ENCODE measurements at places on chromosomes 6 and 20.

GRCh38 chr6:148524976-148525375 is 182.3 kb downstream of the SASH1 start:
- DNase-seq, result no peak

- no peak for DNase-seq
Measured at GRCh38 chr20:51457533-51457932, 85.0 kb downstream of the NFATC2 start.

DNA sequence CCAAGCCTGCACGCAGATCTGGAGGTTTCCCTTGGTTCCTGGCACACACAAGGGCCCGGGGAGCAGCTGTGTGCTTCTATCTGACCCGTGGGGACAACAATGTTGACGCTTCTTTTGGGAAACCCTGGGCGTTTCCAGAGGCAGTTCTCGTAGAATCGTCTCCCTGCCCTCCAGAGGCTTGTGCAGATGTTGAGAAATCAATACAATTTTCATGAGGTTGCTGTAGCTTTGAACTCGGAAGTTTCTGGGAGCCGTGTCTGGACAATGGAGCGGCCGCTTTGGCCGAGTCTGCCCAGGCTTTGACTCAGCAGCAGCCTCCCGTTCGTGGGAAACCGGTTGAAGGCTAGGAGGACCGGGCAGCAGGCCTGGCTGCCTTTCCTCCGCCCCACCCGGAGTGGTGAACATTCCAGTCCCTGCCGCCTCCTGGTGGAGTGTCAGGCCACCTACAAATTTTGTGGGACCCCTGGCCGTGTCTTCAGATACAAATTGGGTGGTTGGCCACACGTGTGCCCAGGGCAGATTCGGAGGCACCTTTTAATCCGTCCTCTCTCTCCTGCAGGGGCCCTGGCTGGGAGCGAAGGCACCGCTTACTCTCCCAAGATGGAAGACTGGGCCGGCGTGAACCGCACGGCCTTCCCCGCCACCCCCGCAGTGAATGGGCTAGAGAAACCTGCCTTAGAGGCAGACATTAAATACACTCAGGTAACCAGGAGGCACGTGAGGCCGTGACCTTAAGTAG is 2.7 kb downstream of the PAX1 start:
- no peak for DNase-seq

DNA sequence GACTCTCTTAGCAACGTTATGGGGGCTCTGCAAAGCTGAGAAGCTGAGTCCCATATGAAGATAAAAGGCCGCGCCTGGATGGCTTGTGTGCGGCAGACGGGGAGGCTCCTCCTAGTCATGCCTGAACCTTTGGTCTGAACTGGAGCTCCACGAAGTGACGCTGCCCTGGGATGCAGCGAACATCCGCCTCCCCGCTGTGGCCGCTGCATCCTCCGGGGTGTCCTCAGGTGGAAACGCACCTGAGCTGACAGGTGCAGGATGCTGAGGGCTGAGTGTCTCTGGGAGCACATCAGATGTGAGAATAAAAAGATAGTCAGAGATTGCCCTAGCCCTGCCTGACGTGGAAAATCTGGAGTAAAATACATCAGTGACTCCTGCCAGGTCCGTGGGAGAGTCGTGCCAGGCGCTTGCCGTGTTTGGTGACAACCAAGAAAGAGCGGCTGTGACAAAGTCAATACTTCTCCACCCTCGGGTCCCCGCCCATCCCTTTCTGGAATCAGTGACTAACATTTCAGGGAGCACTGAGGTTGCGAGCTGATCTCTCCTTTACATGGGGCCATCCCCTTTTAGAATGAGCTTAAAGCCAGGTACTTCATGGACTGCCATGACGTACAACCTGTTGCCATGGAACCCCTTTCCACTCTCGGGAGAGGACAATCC is 162.8 kb upstream of the AFDN start:
- no peak for DNase-seq

- DNase-seq, result no peak
Measured at GRCh38 chr6:18352842-18353241, 34.3 kb upstream of the RNF144B start.

DNA sequence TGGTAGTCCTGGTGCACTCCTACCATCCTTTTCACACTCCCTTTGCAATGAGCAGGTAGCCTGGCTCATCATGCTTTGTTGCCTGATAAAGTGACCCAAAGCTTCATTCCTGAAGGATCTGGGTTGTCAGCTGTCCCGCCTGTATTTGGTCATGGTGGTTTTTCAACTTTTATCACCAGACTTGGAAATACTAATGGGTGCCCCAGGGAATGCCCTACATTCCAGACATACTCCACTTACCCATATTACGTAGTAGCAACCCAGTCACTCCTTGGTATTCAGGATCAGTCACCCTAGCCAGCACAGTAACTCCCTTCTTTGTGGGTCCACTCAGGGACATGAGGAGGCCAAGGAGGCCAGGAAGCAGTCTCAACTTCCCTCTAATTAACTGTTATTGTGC is 199.2 kb downstream of the MAFB start:
- no peak for DNase-seq

- no peak for DNase-seq
Measured at GRCh38 chr6:109182578-109182977, 87.3 kb downstream of the CEP57L1 start.

DNA sequence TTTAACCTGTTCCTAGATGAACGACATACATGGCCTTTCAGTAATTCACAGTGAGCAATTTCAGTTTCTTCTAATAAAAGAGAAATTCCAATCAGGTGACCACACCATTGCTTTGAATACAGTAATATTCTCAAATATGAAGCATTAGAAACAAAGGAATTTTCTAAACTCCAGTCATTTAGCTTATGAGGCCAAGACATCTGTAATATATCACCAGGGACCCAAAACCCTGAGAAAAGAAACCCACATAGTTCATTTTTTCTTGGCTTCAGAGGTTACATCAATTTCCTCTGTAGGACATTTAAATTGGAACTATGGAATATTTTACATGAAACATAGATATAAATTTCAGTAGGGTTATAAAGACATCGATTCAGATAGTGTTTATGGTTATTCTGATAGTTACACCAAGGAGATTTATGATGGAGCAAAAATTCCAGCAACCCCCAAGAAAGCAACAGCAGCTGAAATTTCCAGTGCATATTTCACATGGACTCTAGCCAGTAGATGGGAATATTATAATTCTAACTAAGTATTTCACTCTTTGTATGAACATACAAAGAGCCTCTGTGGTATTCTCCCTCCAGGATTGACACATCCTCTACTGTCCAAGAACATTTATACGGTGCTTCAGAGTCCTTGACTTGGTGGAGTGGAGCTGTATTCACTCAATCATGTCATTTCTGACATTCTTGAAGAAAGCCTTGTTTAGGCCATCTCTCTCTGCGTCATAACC is 82.9 kb downstream of the ADGRG6 start:
- DNase-seq, result no peak

DNA sequence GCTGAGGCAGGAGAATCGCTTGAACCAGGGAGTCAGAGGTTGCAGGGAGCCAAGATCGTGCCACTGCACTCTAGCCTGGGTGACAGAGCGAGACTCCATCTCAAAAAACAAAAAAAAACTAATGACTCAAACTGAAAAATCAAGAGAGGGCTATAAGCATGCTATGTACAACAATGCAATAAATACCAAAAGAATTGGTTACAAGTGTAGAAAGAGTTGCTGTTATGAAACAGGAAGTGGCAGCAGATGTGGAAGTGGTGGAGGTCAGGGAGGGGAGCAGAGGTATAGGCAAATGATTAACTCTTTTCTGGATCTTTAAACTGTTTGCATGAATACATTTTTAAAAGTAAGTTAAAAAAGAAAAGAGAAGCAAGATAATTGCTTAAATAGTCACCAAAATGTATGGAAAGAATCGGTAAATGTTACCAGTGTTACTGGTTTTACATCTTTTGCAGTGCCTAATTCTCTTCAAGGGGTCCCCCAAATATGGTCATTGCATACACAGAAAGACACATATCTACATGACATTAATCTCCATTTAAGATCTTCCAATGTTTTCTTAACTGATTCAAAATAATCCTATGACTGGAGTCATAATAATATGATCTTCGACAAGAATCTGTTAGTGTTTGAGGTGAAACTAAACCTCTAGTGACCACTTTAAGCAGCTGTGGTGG is 15.0 kb downstream of the CALHM6 start:
- DNase-seq, result no peak

GRCh38 chr6:139115989-139116758 is 18.7 kb upstream of the HECA start:
- no peak for DNase-seq

GRCh38 chr20:61976644-61977418 is 88.8 kb downstream of the TAF4 start:
- no peak for DNase-seq

DNA sequence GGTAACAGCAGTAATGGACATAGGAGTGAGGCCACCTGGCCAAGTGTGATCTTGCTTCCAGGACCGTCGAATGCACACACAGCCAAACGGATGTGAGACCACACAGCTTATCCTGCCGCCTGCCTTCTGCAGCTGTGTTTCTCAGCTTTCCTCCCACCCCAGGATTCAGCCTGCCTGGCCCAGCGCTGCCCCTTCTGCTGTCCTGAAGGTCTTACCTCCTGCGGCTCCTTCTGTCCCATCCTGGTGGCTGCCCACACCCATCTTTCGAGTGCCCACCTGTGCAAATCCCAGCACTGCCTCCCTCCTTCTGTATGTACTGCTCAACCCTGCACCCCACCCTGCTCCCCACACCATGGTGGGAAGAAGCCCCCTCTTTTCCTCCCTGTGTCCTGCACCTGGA is 49.4 kb upstream of the DACT2 start:
- no peak for DNase-seq

DNA sequence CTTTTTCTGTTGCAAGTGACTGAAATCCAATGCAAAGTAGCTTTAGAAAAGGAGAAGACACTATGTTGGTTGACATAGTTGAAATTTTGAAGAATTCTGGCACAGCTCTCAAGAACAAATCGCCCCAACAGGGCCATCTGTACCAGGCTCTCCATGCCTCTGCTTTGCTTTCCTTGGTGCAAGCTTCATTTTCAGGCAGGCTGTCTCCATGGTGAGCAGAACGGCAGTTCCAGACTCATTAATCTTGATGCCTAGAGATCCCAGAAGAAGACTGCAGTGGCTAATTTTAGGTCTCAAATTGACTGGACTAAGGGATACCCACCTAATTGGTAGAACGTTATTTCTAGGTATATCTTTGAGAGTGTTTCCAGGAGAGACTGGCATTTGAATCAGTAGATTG is 950.7 kb upstream of the FLRT3 start:
- DNase-seq, result no peak

DNA sequence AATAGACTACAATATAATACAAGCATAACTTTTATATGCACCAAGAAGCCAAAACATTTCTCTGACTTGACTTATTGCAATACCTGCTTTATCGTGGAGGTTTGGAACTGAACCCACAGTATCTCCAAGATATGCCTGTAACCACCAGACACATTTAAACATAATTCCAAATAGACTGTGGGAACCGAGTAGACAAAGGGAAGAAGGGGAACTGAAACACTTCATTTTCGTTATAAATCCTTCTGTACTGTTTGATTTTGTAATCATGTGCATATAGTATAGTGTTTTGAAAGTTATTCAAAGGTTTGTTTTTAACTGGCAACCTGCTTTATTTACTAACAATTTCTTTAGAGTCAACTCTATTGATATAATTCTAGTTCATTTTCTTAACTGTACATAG is 154.9 kb upstream of the BEND6 start:
- no peak for DNase-seq

DNA sequence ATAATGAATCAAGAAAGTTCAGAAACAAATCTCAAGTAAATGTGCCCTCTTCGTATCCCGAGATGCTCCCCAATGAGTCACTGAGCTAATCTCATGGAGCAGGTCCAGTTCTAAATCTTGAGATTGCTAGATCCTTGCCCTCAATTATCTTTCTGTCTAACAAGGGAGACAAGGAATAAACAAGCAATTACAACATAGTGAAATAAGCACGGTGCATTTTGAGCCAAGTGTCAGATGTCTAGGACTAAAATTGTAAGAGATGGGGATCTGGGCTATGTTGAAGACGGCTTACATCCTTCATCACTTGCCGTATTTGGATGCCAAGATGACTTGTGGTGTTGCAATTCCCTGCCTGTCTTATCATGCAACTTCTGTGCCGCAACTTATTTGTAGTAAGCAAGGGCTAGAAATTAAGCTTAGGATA is 56.5 kb upstream of the ADGRF1 start:
- DNase-seq, result no peak

- no peak for DNase-seq
Measured at GRCh38 chr6:7921046-7921445, 10.5 kb upstream of the TXNDC5 start.

DNA sequence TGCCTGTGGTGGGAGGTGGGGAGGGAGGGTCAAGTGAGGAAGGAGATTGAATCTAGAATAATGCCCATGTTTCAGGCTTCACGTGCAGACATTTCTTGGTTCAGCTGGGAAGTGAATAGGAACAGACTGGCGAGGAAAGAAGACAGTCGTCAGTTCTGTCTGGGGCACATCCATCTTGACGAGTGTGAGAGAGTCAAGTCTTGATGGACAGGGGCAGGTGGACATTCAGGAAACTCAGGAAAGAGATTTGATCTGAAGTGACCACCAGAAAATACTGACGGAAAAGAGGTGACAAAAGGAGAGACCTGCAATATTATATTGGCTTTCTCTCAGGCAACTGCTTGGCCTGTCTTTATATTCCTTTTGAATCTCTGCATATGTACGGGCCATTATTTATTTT is 68.6 kb downstream of the ESR1 start:
- DNase-seq, result no peak

GRCh38 chr6:1390133-1390945 is 963 bp downstream of the FOXF2 start:
- peak; percentile 64 for DNase-seq

GRCh38 chr20:63089051-63089907 is 82.5 kb upstream of the BHLHE23 start:
- peak; percentile 41 for DNase-seq

DNA sequence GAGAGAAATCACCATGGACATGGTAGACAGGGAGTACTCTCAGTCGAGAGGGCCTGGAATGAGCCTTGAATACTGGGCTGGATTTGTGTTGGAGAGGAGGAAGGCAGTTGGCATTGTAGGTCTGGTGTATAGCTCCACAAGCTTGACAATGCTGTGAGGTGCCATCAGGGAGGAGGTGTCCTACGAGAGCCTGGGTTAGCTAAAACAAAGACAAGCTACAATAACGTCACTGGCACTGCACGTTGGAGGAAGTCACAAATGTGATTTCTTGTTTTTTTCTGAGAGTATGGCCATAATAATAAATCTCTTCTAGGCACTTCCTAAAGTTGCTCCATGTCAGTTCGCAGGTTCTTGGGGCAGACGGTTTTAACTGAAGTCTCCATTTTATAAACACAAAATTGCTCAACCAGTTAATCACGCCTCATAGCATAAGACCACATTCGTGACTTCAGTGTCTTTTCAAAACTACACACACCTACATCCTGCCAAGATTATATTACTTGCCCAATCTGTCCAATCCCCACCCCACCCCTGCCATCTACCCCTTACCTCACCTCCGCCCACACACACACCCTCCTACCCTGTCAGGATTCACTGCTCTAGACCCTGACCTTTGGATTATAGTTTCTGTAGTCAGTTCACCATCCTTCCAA is 4.4 kb upstream of the HLA-DMB start:
- DNase-seq, result no peak

GRCh38 chr6:159979136-159979874 is 10.4 kb downstream of the IGF2R start:
- DNase-seq, result no peak
